ENCODE measurements at places on chromosomes 7 and 10.

DNA sequence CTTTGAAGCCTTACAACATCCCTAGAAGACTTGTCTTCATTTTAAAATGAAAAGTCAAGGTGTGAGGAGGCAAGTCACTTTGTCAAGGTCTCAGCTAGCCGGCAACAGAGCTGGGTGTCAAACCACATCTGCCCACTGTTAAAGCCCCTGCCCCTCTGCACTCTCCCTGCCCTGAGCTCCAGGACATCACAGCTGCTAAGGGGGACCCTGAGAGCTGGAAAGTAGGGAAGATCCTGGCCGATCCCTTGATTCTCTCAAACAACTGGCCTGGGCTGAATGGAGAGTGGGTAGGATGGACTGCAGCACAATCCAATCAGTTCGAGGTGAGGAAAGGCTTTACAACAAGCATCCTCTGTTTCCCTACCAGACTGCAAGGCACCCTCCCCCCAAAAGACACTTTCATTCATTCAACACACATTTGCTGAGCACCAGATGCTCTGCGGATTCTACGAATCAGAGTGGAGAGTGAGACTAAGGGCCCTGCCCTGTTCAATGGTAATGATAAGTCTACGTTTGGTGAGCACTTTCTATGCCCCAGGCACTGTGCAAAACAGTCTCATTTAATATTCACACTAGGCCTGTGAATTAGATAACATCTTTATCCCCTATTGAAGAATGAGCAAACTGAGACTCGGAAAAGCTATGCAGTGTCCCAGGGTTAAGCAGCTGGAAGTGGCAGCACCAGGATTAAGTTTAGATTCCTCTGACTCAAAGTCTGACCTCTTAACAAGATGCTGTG lies 148.1 kb downstream of the HERPUD2 start:
- no peak for DNase-seq

GRCh38 chr10:96719200-96719599 lies 1.1 kb downstream of the PIK3AP1 start:
- no peak for DNase-seq

GRCh38 chr10:129879655-129880054 lies 84.4 kb downstream of the EBF3 start:
- no peak for DNase-seq

DNA sequence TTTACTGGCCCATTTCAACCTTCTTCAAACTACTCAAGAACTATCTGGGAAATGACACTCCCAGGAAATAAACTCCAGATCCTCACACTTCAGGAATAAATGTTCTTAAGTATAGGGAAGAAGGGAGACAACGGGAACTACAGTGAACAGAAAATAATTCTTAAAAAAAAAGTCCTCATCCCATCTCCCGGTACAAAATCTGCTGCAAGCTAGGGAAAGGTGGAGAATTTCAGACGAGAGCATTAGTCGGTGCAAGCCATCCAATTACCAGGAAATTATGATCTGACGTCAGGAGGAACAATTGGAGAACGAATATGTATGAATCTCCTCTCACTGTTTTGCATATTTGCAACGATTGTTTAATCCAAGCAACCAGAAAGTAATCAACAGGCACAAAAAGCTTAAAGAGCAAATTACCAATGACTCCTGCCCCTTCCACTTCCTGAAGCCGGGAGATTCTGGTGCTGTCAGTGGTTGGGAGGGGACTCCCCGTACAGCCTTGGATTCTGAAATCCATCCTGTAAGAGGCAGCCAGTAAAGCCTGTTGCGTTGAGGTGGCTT lies 15.1 kb upstream of the GATA3 start:
- no peak for DNase-seq

GRCh38 chr7:99928994-99929729 lies at the start of gene GJC3:
Gene GJC3, minus strand, starts transcription at chr7:99929620. Its CDS starts 0 bp downstream, at chr7:99929620.
- peak; percentile 73 for DNase-seq

GRCh38 chr10:97361537-97361901 lies 27.0 kb upstream of the FRAT2 start:
- DNase-seq, result no peak

DNA sequence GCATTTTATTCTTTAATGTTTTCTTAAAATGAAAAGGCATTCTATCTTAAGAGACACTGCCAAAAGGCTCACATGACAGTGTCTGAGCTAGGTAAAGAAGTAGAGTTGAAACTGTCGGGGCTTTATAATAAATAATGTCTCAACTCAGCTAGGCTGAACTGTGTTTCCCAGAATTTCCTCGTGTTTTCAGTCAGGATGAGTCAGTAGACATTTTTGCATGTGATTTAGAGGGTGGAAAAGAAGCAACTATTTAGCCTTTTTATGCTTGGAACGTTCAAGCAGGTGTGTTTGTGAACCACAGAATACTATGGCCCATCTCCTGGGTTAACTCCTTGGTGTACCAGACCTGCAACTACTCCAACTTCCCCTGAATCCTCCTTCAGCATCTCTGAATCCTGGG lies 23.4 kb upstream of the LIPA start:
- no peak for DNase-seq

- DNase-seq, result no peak
Observed at GRCh38 chr10:4456776-4457175, 369.2 kb upstream of the AKR1E2 start.

DNA sequence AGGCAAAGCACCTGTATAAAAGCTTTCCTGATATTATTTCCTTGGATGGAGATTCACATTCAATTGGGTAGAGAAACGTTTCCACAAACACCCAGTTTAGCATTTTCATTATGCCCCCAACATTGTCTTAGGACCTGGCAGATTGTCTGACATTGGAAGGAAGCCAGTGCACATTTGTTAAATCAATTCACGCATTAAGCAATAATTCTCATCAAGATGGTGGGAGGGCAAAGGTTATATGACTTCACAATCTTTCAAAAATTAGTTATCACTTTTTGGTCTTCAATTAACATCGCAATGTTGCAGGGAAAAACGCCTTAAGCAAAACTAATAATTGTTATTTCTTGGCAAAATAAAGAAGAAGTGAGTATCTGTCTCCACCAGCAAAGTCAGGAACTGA lies 16.4 kb downstream of the OPALIN start:
- DNase-seq, result no peak

Measured in SW 1271 (cell line).